Activated T-helper 1 cell treated with anti-CD3 and anti-CD28 coated beads, Interleukin-2, amount 50 U/mL, for 16 hours (primary cell): ENCODE measurements at places on chromosomes 1 and 21.
A peak's percentile ranks its signal among the peaks of the same experiment; 100 is the strongest.

GRCh38 chr1:219121679-219122078, 52.0 kb upstream of the LYPLAL1 start:
- DNase-seq = no peak

GRCh38 chr1:170309389-170310013, 163.7 kb downstream of the NTMT2 start:
- no peak for DNase-seq

GRCh38 chr1:24536391-24536840, 19.5 kb upstream of the NCMAP start:
- peak; percentile 56 for DNase-seq

DNA sequence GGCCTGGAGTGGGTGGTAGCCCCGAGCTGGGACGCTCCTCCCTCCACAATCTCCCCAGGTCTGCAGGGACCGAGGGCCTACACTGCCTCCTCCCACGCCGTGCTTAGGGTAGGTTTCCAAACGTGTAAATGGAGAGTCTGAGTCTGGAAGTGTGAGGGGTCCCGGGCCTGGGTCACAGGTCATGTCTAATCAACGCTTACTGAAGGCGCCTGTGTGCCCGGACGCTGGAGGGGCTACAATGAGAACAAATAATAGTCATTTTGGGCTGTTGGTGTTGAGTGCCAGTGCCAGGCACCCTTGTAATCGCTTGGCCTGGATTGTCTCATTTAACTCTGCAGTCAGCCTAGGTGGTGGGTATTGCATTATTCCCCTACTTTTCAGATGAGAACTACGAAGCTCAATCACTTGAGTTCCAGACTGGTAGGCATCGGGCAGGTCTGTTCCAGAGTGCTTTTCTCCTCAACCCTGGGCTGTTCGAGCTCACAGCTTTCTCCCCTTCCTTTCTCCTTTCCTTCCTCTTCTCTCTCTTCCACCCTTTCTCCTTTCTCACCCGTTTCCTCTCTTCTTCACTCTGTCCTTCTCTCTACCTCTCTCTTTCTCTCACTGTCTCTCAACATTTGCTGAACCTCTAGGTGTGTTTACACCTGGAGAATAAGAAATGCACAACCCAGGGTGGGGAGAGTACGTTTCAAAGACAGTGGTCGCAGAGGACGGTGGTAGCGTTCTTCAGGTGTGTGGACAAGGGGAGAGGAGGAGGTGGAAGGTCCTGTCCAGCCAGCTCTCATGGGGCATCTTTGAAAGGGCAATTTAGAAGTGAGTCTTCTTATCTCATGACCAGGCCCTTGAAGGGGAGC, 883 bp downstream of the SLC66A1 start:
- DNase-seq = no peak

DNA sequence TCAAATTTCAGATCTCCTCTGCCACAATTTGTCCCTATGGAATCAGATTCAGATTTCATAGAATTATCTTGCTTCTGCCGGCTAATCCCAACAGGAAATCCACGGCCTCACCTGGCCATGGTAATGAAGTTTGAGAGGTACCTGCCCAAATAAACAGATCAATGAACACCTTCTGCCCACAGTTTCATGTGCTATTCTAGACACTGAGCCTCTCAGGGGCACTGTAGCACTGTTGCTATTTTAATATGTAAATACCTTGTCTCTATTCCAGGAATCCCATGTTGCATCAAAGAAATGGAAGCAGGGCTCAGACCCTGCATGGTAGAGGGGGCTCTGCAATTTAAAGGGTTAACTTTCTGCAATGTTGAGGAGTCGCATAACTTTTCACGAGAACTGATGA, 593.1 kb downstream of the PTBP2 start:
- no peak for DNase-seq

- no peak for DNase-seq
Measured at GRCh38 chr1:230793463-230793745, 46.2 kb downstream of the CAPN9 start.

DNA sequence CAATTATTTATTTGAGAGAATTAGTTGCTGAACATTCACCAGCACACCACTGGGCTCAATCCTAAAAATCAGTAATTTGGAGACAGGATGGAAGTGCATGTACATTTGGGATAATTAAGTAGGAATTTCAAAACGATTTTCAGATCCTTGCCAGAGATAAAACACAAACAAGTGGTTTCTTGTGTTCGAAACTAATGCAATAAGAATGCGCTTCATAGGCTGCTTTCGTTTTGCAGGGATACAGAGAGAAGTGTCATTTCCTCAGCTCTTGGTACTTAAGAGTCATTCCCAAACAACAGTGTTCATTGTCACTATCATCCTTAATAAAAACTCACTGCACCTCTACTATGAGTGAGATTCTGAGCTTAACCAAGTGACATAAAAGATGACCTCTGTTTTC, 20.6 kb upstream of the USP24 start:
- no peak for DNase-seq

DNA sequence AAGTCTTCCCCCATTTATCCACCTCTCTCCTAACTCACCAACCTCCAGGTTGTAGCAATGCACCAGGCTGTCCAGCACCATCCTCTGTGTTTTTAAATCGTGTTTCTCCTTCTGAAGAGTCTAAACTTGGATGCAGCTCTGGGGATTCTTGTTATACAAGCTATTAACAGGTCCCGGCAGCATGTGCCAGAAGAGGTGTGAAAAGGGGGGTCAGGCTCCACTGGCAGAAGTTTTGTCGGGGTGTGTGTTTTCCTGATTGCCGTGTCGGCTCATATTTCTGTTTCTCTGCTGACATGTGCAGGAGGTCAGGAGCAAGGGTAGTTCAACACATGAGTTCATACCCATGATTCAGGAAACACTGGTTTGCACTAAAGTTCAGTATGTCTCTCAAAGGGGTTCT, 658.6 kb upstream of the CAMK1G start:
- DNase-seq = no peak

DNA sequence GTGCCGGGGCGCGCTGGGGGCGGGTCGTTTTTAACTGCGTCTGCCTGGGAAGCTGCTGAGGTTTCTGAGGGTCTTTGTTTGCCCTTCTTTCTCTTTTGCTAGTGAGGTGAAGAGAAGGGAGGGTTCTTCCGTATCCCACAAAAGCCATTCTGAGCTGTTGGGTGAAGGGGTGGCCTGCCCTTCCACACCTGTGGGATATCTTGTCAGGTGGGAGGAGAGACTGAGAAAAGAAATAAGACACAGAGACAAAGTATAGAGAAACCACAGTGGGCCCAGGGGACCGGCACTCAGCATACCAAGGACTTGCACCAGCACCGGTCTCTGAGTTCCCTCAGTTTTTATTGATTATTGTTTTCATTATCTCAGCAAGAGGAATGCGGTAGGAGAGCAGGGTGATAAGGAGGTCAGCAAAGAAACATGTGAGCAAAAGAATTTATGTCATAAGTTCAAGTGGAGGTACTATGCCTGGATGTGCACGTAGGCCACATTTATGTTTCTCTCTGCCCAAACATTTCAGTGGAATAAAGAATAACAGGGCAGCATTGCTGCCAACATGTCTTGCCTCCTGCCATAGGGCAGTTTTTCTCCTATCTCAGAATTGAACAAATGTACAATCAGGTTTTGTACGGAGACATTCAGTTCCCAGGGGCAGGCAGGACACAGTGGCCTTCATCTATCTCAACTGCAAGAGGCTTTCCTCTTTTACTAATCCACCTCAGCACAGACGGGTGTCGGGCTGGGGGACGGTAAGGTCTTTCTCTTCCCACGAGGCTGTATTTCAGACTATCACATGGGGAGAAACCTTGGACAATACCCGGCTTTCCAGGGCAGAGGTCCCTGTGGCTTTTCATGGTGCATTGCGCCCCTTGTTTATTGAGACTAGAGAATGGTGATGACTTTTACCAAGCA, 972 bp downstream of the PGBD2 start:
- no peak for DNase-seq

- DNase-seq = no peak
Measured at GRCh38 chr1:170471398-170472053, 60.4 kb upstream of the GORAB start.

DNA sequence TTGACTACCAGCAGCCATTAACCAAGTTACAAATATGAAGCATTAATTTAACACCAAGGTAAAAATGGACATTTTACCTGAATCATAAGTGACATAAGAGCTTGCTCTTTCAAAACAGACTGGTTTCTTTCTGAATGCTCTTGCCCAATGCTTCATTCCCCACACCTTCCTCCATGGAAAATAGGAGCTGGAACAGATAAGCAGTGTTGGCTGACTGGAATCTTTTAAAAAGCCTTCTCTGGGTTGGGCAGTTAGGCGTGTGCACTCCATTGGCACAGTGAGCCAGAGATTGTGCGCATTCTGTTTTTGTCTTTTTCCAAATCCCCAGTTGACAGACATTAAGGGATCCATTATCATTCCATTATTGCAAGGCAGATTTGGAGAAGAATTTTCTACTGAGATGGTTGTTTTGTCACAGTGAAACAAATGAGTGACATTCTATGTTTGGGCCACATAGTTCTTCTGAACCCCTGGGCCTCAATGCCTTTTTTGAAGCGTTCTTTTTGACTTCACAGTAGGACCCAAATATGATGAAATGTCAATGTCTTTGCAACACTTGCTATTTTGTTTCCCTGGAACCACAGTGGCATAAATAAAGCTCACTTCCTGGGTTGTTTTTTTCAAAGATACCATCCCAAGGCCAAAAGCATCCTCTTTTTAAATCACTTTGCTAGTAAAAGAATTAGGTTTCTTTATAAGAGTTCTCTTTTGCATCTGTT, 32.3 kb downstream of the LRRC8B start:
- DNase-seq = no peak

GRCh38 chr1:27525296-27526272, 35.6 kb upstream of the WASF2 start:
- no peak for DNase-seq

DNA sequence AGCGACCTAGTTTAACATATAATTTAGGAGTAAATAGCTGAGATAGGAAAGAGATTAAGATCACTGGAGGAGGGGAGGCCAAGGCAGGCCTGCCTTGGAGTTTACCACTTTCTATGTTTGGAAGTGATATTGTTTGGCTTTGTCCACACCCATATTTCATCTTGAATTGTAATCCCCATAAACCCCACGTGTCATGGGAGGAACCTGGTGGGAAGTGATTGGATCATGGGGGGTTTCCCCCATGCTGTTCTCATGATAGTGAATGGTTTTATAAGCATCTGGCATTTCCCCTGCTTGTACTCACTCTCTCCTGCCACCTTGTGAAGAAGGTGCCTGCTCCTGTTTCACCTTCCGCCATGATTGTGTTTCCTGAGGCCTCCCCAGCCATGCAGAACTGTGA, 58.3 kb upstream of the ARTN start:
- no peak for DNase-seq

DNA sequence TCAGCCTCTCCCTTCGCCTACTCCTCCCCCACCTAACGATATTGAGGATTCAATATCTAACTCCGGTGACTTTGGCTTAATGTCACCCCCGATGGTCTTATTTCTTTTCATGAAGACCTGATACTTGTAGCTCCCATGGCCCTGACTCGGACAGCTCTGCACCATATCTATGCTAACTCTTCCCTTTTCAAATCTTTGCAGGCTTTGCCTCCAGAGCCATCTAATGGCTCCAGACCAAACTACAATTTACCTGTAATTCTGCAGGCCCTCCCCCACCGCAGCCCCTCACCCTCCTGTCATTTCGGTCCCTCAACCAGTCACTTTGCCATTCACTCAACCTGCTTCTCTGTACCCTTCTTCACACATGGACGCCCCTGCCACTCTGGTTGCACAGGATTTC, 7.9 kb upstream of the GSTM5 start:
- no peak for DNase-seq

- DNase-seq = no peak
Measured at GRCh38 chr1:116709666-116710167, 42.2 kb upstream of the IGSF3 start.

DNA sequence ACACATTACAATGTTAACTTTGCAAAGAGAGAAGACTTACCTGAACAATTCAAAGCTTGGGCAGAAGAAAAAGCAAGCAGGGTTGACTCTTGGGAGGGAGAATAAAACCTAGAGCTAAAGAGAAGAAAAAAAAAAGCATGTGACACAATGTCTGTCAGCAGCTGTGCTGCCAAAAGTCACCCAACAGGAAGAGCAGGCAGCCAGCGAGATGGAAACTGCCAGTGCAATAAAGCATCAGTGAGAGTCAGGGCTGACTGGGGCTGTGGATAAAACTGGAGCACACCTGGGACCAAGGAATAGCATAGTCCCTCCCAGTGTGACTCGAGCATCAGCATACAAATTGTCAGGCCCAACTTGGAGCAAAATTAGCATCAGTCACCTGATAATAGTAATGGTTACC, 65.0 kb upstream of the SLC22A15 start:
- DNase-seq = no peak

- DNase-seq = no peak
Measured at GRCh38 chr21:17708522-17709265, 96.0 kb upstream of the BTG3 start.

GRCh38 chr1:119462964-119463363, 44.0 kb upstream of the HSD3B1 start:
- DNase-seq = no peak

- no peak for DNase-seq
Measured at GRCh38 chr1:209643285-209644020, 8.8 kb downstream of the LAMB3 start.

DNA sequence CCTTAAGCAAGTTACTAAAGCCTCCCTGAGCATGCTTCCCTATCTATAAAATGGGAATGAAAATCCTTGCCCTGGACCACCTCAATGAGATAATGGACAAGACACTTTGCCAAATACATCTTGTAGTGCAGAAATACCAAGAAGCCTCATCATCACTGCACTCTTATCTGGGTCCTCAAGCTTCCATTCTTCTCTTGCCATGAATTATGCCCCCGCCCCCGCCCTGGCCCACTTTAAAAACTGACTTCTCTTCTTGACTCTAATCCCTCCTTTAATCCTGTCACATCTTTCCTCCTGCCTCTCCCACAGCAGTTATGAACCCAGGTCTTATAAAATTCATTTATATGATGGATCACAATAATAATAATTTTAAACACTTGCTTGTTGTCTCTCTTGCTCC, 14.8 kb downstream of the ARHGEF11 start:
- no peak for DNase-seq

GRCh38 chr21:24658026-24658425, 949.3 kb downstream of the MRPL39 start:
- no peak for DNase-seq

DNA sequence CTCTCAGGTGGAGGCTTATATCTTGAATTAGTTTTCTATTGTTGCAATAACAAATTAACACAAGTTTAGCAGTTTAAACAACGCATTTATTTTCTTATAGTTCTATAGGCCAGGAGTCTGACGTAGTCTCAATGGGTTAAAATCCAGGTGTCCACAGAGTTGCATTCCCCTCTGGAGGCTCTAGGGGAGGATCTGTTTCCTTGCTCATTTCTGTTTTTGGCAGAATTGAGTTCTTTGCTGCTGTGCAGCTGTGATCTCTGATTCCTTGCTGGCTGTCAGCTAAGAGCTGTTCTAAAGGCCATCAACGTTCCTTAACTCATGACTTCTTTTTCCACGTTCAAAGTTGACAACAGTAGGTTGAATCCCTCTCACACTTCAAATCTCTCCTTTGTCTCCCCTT, 31.8 kb downstream of the S100A10 start:
- no peak for DNase-seq

- DNase-seq = no peak
Measured at GRCh38 chr1:246705368-246705767, 18.8 kb upstream of the SCCPDH start.
